Dorsolateral prefrontal cortex (tissue), 122 donors: ENCODE measurements at places on chromosomes 13 and 19.

GRCh38 chr13:39536906-39537305 lies 66.1 kb downstream of the LHFPL6 start:
- no peak for DNase-seq

- DNase-seq = no peak
Observed at GRCh38 chr19:5326986-5327623, 13.5 kb downstream of the PTPRS start.

- DNase-seq = no peak
Observed at GRCh38 chr19:15551293-15552004, 43.1 kb downstream of the CYP4F22 start.

- no peak for DNase-seq
Observed at GRCh38 chr19:49287141-49287770, 37.7 kb downstream of the SLC6A16 start.

DNA sequence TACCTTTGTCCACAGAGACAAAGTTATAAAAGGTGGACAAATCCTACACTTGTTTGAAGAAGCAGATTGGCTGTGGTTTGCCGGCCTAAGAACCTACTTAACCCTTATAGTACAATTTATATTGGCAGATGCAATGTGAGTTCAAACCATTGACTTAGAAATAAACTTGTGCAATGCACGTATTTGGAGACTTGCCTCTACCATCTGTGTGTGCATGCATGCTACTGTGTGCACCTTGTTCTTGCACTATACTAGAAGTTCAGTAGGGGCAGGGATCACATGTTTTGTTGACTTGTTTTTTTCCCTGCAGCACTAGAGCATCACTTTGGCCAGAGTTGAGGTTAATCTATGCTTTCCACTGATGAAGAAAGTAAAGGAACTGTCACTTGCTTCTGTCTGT lies 163.1 kb upstream of the SERP2 start:
- DNase-seq = no peak

DNA sequence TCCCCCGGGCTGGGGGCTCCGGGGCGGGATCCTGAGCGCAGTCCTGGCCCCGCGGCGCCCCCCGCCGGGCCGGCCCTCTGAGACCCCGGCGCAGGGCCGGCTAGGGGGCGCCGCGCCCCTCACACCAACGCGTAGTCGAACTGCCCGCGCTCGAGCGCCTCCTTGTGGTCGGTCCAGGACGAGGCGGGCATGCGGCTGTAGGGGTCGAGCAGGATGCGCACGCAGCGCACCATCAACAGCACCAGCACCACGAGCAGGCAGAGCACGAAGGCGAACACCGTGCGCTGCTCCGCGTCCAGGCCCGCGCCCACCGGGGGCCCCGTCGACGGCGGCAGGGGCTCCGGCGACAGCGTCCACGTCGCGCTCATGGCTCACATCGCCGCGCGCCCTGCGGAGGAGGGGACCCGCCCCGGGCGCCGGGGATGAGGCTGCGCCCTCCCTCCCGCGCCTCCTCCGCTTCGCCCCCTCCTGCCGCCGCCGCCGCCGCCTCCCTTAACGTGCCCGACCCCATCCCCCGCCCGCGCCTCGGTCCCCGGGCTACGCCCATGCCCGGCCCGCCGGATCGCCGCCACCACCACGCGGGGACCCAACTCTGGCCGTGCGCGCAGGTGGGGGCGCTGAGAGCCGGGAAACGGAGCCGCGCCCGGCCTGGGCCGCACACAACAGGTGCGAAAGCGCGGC lies 624 bp downstream of the CTXN1 start:
- no peak for DNase-seq

DNA sequence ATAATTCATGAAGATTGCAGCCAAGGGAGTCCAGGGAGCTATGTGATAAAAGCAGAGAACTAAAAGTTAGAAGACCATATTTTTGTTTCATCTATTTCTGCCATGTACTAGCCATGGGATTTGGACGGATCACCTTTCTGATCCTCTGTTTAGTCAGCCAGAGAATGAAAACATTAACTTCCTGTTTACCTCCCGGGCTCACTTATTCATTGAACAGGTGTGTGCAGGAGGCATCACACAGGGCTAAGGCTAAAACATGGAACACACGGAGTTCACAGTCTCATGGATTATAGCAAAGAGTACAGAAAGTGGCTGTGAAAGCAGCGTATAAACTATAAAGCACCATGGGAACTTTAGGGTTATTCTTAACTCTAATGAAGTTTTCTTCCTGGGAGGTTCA lies 96.8 kb downstream of the GPR12 start:
- DNase-seq = no peak

GRCh38 chr13:64791373-64791772 lies 2438.8 kb downstream of the PCDH9 start:
- DNase-seq = no peak

- DNase-seq = no peak
Observed at GRCh38 chr13:66659701-66660467, 570.3 kb downstream of the PCDH9 start.

- DNase-seq = no peak
Observed at GRCh38 chr13:27583645-27584044, 36.7 kb downstream of the LNX2 start.

- no peak for DNase-seq
Observed at GRCh38 chr13:97257800-97258799, 36.0 kb downstream of the MBNL2 start.

DNA sequence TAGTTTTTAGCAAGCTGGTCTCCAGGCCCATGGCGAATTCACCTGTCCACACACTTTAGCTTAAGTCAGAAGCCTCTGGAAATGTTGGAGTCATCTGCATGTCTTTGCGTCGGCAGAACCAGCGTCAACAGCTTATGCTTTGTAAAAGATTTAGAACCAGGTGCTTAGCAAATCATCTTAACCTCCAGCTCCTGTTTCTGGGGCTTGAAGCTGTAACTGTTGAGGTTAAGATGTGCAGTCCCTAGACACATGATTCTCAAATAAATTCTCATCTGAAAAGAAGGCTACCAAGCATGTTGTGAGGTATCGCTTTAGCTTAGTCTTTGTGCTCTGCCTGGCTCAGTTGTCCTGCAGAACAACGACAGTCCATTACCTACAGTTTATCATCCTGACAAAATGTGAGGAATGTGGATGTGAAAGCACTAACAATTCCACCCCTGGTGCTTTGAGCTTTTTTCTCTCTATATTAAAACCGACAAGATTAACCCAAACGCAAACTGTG lies 4.4 kb downstream of the EFNB2 start:
- DNase-seq = no peak

GRCh38 chr19:39582442-39582841 lies 19.9 kb upstream of the LGALS13 start:
- no peak for DNase-seq

- DNase-seq = no peak
Observed at GRCh38 chr13:39311619-39312018, 273.4 kb downstream of the NHLRC3 start.

DNA sequence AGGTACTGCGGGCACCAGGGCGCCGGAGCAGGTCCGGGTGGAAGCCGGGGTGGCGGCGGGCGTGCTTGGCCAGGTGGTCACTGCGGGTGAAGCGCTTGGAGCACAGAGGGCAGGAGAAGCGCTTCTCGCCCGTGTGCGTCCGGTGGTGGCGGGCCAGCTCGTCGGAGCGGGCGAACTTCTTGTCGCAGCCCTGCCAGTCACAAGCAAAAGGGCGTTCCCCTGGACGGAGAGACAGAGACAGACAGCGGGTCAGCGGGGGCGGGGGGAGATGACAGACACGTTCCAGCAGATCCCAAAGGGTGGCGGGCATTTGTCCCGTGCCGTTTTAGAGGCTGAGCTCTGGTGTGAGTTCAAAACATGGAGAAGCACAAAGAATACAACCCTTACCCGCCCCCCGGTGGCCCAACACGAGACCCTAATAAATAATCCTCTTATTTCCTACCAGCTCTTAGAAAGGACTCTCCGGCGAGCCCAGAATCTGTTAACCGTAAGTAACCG lies 6.3 kb upstream of the REXO1 start:
- DNase-seq = no peak

GRCh38 chr13:99834246-99834645 lies 137.3 kb downstream of the ZIC5 start:
- DNase-seq = no peak

DNA sequence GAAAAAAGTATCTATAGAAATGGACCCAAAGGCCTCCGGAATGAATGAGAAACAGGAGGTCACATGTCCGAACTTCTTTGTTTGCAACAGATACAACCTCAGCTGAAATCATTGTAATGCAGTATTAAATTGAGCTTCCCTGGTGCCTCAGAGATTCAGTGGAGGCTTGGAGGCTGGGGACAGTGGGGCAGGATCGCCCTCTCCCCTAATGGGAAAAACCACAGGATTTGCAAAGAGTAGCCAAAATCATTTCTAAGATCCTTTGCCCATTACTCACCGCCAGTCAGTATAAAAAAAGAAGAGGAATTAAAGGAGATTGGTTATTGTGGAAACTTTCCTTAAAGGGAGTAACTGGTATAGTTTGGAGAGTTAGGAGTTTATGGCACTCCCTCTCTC lies 30.4 kb upstream of the IRS2 start:
- DNase-seq = no peak

DNA sequence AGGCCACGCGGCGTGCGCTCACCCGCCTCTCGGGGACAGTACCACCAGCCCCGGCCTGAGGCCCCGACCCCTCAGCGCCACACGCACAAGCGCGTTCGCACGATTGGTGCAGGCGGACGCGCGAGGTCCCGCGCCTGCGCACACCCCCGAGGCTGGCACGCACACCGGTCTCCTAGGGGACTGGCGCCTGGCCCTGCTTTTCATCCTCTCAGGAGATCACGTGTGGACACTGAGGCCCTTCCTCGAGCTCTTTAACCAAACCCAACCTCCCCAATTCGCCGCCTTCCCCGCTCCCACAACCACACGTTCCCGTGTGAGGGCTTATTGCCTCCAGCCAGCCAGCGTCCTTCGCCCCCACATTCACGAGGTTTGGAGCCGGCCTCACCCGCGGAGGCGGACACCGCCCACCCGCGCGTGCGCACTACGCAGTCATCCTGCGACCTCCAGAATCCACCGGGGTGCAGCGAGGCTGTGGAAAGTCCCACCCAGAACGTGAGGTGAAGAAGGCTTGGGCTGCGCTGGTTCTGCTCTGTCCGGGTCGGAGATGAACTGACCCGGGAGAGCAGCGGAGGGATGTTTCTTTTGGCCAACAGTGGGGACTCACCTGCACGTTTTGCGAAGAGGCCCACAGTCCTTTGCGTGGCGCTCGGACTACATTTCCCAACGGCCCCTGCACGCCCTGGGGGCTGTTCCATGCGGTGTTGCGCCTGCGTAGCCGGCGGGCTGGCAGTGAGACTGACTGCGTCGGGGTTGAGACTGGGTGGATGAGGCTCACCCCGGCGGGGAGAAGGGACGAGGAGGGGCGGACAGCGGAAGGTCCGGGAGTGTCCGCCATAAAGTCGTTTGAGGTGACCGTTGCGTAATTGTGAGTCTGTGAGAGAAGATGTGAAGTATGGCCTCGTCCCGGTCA lies 539 bp upstream of the ZNF667 start:
- peak; percentile 94 for DNase-seq

GRCh38 chr19:2550431-2551171 lies 74.7 kb downstream of the GADD45B start:
- peak; percentile 67 for DNase-seq

- no peak for DNase-seq
Observed at GRCh38 chr13:74162135-74162534, 27.9 kb upstream of the KLF12 start.

GRCh38 chr19:48914181-48914580 lies 14.1 kb downstream of the NUCB1 start:
- no peak for DNase-seq

DNA sequence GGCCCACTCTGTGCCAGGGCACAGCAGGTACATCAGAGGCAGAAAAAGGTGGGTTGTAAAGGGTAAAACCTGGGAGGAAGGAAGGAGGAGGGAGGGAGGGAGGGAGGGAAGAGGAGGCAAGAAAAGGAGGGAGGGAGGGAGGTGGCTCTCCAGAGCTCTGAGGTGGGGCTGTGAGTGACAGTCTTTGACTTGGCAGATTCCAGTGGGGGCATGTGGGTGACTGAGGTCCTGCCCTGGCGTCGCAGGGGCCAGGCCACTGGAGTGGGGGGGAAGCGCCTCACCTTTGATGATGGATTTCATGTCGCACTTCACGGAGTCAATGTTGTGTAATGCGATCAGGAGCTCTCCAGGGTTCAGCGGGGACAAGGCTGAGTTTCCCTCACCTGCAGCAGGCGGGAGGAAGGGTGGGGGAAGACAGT lies 6.0 kb upstream of the RSPH6A start:
- DNase-seq = no peak

GRCh38 chr19:53311044-53311443 lies 22.5 kb upstream of the ZNF845 start:
- no peak for DNase-seq

DNA sequence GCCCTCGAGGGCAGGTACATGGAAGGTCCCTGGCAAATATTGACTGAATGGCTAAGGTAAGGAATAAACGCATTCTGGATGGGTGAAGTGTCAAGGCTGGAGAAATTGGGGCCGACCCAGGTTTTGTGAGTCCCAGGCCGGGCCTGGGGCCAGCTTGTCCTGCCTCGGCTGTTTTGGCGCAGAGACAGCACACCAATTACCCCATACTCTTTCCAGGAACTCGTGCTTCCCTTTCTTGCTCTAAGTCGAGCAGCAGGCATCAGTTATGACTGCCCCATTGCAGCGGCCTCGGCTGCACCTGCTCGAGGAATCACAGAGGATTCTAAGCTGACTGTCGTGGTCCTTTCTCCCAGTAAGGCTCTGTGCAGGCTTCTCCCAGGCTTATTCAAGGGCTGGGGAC lies 67.1 kb downstream of the ZNF536 start:
- DNase-seq = no peak

- no peak for DNase-seq
Observed at GRCh38 chr13:25186187-25186586, 14.1 kb upstream of the AMER2 start.

- DNase-seq = no peak
Observed at GRCh38 chr13:27496536-27497273, 46.3 kb upstream of the MTIF3 start.

DNA sequence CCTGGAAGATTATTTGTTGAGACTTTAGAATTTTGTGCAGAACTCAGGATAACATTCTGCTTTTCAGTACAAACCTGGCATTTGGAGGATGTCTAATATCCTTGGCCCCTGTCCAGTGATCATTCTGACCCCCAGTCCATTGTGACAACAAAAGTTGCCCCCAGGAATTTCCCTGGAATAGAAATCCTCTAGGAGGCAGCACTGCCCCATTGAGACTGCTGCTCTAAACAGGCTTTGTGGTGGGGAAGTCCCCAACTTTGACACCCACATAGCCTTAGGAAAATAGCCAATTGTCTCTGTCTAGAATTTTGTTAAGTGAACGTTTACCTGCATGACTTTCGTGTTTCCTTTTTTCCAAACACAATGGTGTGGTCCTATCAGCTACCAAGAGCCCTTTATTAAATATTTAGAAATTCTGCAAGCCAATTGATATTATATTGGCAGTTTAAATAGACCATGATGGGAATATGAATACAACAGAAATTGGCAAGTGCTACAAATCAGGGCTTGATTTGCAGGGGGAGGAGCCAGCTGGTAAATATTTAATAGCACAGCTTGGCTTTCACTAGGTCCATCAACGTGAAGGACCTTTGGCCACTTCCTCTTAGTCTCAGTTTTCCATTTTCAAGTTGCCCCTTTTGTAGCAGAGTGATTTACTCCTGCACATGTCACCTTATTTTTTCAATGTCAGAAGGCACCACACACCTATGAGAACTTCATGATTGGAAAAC lies 451.7 kb downstream of the EFNB2 start:
- DNase-seq = no peak

GRCh38 chr13:40562975-40563349 lies 103.5 kb downstream of the FOXO1 start:
- no peak for DNase-seq
